ENCODE measurements at places on chromosomes 7 and 10.

GRCh38 chr7:134710511-134710853 lies 63.8 kb downstream of the BPGM start:
- no peak for DNase-seq

GRCh38 chr7:150946421-150947240 lies 31.5 kb downstream of the KCNH2 start:
- DNase-seq, result no peak

DNA sequence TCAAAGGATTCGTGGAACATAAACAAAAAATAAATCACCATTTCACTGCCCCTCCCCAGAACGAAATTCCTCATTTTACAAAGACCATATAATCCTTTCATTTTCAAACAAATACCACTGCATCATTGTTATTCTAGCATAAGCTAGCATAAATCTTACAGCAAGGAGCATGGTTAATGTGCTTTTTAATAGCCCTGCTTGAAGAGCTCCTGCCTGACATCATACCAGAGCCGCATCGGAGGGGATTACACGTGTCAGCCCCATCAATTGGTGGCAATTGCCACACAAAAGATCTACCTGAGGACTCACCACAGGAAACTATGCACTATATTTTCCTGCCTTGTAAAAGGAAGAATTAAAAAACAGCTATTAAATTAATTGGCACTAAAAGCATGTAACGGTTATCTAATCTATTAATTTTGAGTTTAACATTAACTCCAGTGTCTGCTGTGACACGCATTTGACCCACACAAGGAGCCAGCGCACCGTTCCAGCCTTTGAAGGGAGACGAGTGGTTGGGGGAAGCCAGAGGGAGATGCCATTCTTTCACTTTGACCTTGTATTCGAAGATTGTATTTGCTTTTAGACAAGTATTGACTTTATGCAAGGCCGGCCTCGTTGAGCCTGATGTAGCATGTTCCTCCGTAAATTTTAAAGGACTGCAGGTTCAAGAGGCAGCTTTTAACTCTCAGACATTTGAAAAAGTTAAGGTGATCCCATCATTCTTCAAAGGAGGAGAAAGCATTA lies 261.1 kb upstream of the RNF32 start:
- no peak for DNase-seq

DNA sequence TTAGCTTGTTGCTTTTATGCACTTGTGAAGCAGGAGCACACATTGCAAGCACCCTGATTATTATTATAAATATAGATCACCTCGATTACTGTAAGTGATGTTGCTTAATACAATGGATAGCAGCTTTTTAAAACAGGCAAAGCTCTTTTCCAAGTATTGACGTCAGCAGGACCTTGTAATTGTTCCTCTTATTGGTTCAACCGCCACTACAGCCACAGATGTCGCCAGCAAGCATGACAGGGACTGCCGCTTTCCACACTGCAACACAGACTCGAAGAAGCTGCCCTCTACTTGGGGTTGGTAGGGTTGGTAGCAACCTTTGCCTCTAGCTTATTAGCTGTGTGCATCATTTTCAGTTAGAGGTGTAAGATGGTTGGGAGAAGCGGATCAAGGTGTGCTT lies 167.6 kb downstream of the ZNF365 start:
- no peak for DNase-seq

DNA sequence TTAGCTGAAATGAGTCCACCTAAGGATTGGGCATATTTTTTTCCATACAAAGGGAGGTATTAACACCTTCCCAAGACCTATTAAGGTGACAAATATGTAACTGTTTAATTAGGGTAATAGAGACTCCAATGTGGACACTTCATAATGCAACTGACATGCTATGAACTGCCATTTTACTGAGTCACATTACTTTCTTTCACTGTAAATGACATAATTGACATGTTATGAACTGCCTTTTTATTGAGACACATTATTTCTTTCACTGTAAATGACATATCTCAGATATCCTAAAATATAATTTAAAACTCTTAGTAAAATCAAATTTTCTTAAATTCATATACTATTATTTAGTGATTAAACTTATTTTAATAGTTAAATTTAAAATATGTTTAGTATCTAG lies 528.8 kb upstream of the PCDH15 start:
- no peak for DNase-seq

DNA sequence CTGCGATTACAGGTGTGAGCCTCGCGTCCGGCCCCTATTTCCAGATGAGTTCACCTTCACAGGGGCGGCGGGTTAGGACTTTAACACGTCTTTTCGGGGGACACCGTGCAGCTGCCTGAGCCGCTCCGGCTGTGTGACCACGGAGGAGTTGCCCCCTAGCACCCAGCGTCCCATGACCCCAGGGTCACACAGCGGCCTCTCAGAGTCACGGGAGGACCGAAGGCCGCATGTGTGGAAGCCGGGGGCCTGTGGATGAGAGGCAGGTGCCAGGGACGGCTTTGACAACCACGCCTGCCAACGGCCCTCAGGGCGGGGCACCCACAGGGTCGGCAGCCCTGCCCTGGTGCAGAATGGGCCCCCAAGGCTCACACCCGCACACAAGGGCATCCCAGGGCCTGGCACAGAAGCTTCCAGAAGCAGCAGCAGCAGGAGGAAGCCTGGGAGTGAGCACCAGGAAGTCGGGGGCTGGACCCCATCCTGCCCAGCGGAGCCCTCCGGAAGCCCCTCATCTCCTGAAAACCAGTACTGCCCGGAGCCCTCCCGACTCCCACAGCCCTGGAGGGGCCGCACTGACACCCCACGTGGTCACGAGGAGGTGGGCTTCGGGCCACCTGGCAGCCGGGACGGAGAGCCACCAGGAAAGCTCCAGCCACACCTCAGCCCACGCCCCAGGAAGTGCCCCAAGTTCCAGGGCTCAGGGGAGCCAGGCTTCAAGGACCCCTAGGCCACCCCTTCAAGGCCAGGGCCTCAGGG lies 32.7 kb downstream of the ADAP1 start:
- DNase-seq, result peak; percentile 6

GRCh38 chr10:104274762-104275721 lies 6.1 kb downstream of the GSTO2 start:
- peak; percentile 38 for DNase-seq

GRCh38 chr10:61835069-61835945 lies 66.2 kb upstream of the ARID5B start:
- DNase-seq, result no peak

DNA sequence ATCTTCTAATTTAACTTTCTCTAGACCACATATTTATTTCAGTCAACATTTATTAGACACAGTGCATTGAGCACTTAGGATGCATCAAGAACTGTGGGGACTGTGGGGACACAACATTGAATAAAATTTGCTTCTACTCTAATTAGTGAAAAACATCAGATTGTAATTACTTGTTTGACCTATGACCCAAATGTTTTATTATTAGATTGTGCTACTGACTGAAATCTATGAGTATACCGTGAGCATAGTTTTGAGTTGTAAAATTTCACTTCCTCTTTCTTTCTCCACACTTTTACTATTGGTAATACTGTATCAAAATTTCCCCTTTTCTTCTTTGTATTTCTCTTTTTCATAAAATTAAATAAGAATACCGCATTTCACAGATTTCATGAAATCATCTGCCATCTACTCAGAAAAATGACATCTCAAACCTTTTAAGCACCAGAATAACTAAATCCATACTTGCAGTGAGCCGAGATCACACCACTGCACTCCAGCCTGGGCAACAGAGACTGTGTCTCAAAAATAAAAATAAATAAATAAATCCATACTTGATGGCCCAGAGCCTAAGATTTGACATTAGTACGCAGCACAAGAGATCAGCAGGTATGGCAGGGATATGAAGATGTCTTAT lies 25.4 kb upstream of the INPP5F start:
- DNase-seq, result no peak

DNA sequence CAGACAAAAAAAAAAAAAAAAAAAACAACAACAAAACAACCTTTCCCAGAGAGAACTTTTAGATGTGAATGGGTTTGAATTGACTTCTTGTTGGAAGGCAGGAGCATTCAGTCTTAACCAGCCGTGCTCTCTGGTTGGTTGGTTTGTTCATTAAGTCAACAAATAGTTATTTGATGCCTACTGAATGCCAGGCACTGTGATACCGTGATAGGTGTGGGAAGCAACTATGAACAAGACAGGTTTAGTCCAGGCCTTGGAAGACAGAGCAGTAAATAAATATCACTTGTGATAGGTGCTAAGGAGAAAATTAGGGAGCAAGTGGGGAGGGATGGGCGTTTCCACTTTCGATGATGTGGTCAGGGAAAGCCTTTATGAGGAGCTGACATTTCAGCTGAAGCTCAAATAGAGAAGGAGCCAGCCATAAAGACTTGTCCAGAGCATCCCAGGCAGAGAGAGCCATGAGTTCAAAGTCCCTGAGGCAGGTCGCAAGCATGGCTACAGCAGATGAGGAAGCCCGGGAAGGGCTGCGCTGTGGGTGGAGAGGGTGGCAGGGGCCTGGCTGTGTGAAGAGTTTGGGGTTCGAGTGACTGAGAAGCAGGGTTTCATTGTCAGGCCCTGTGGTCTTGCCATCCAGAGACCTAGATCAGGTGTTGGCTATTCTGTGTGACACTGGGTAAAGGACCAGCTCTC lies 8.0 kb downstream of the TSPAN15 start:
- no peak for DNase-seq

DNA sequence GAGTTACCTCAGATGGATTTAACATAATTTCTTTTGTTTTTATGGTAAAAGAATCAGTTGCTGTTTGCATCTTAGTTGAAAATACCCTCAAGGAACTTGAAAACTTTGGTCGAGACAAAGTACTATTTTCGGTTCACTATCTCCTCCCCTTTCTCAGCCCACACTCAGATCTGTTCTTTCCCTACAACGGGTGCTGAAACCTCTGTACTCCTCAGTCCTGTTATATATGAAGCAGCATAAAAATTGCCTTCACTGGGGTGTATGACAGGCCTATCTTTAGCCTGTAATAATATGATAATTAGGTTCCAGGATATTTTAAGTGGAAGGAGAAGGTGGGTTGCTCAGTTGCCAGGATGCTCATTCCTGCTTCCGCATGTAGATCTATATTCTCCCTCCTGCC lies 105.2 kb upstream of the NOBOX start:
- no peak for DNase-seq

DNA sequence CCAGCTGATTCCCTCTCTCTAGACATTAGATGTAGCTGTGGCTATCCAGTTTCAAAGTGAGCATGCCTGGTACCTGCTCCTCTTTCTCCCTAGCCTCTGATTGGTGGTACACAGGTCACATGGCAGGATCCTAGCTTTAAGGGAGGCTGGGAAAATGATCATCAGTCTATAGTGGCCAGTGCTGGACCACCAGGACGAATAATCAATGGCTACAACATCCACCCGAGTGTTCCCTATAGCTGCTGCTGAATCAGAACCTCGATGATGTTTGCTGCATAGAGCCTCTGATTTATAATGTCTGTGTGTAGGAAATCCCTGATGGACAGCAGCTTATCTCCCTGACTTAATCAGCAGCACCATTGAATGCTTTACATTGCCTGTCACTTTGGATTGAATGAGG lies 28.9 kb upstream of the LMTK2 start:
- DNase-seq, result no peak

GRCh38 chr10:132946-133898 lies 2.0 kb upstream of the ZMYND11 start:
- no peak for DNase-seq

- DNase-seq, result no peak
These were observed 56.9 kb upstream of the AOAH start for GRCh38 chr7:36781011-36781738.

GRCh38 chr10:131567279-131568162 lies 256.0 kb upstream of the TCERG1L start:
- DNase-seq, result no peak

- no peak for DNase-seq
These were observed 101.0 kb downstream of the GSAP start for GRCh38 chr7:77315182-77315591.

DNA sequence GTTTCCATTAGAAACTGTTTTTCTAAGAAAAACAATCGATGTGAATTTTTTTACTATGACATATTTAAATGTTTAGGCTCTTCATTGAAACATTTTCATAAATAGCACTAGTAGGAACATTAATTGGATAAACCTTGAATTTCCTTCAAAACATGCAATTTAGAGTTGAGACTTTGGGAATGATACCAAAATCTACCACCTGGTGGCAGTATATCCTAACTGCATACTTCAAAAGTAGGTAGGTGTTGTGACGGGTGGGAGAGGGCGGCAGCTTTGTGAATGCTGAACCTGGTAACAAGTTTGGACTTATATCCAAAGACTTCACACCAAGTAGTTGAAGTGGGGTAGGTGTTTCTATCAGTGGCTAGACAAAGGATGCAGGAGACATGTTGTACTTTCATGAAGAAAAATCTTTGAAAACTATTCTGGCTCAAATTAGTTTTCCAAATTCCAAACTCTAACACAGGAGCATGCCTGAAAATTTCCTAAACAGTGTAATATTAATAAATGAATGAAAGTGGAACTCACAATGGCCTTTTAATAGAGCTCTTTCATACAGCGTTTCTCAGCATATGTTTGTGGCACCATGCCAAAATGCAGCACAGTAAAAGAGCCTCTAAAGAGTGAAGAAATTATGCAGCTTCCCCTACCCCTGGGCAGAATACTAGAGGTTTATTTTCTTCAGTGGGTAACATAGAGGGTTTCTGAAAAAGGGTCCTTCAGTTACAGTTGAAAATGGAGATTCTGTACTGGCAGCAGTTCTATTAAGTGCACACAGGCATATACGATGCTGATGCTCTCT lies 201.0 kb upstream of the TPK1 start:
- peak; percentile 2 for DNase-seq

DNA sequence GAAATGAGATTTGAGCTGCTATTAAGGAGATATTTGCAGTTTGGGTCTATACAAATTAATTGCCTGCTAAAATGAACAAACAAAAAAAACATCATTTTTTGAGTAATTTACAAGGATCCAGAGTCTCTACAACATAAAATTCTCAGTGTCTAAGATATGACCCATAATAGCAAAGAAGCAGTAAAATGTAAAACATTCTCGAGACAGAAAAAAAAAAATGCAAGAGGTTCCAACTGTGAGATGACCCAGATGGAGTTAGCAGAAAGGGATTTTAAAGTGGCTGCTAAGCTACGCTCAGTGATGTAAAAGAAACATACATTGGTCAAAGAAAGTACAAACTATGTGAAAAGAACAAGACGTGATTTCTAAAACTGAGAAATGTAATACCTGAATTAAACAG lies 471.0 kb downstream of the SH2D4B start:
- DNase-seq, result no peak

DNA sequence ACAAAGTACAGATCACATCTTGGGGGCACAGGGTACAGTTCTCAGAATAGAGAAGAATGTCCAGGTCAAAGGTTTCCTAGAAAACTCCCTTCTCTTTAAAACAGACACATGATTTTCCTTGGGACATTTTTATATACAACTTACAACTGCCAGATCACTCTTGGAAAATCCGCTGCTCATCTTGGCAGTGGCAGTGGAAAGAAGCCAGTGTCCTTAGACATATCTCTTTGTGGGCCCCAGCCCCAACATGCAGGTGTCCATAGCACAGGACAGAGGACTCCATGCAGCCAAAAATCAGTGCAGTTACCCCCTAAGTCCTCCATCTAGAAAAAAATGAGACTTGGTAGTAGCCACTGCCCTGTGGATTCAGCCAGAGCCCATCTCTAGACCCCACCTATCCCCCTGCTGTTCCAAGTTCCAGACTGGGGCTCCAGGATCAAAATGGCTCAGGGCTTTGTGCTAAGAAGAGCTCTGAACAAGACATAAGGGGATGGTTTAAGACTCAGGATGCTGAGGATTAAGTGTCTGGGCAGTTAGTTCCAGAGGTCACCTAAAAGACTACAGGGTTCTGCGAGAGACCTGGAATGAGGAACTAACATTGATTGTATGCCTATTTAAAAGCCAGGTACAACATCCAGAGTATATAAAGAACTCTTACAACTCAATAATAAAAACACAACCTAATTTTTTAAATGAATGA lies 34.4 kb downstream of the HIPK2 start:
- DNase-seq, result no peak

Measured in T-helper 2 cell (primary cell).